CD4-positive, alpha-beta T cell treated with Interleukin-21 for 1 hour (primary cell): ENCODE measurements at places on chromosomes 7 and 10.

DNA sequence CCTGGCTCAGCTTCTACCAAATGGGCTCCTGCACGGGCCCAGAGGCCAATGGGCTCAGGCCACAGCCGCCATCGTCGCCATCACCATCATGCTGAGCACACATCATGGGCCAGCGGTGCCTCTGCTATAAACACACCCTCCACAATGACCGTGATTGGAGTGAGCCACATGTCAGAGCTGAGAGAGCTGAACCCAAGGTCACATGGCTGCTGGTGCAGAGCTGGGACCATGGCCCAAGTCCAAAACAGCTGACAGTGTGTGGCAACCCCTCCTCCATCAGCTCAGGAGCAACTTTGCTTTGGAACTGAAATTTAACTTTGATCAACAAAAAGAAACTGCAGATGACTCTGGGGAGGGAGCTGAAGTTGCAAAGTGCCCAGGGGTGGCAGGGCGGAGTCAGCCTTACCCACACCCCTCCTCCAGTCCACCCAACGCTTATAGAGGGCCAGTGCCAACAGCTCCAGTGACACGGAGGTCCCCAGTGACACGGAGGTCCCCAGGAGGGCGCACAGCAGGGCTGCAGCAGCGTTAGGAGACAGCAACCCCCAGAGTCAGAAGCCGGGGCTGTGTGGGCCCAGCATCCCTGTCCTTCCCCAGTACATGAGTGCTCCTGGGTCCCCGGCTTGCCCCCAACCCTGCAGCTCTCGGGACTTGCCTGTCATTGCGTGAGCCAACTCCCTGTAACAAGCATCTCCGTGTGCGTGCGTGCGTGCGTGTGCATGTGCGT is 249.6 kb downstream of the ELFN1 start:
- DNase-seq = no peak

- DNase-seq = no peak
Measured at GRCh38 chr7:80385508-80385907, 126.4 kb downstream of the GNAT3 start.

GRCh38 chr7:34939175-34939574 is 98.1 kb downstream of the DPY19L1 start:
- no peak for DNase-seq

- peak; percentile 4 for DNase-seq
Measured at GRCh38 chr10:77279207-77279606, 358.4 kb downstream of the KCNMA1 start.

- no peak for DNase-seq
Measured at GRCh38 chr7:156002362-156003066, 190.3 kb upstream of the SHH start.

- DNase-seq = no peak
Measured at GRCh38 chr10:110793886-110794285, 77.8 kb upstream of the PDCD4 start.

DNA sequence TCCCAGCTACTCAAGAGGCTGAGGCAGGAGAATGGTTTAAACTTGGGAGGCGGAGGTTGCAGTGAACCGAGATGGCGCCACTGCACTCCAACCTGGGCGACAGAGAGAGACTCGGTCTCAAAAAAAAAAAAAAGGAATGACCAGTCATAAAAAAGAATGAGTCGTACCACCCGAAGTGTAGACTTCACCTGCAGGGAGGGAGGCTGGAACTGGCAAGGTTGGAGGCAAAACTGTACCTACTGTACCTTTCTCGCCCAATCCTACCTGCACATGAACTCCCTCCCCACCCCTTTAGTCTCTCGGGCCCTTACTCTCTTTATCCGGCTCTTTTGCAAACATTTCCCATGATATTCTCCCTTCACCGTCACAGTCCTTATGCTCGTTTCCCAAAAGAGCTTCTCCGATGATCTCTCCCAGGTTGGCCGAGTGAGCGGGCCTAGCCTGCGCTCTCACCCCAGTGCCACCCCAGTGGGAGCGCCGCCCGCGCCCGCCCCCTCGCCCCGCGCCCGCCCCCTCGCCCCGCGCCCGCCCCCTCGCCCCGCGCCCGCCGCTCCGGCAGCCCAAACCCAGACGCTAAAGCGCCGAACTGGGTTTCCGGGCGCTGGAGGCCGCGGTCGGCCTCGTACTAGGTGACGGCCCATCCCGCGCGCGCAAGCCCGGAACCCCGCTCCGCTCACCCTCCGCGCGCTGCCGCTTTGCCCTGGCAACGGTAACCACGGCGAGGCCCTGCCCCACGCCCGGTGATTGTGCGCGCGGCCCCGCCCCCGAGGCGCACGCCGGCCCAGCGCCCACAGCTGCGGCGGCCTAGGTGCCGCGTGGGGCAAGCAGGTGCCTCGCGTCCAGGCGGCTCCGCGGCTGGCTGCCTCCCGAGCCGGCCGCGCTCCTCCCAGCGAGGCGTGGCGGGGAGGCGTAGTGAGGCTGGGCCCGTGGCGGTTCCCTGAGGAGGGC is at the start of gene SMKR1:
TSS of gene SMKR1 (plus strand) at position 772 of the 948 bp plus-strand sequence. CDS start 294 bp downstream, outside the sequence.
- DNase-seq = peak; percentile 96

- no peak for DNase-seq
Measured at GRCh38 chr10:79124066-79124465, 55.3 kb downstream of the ZMIZ1 start.

- DNase-seq = no peak
Measured at GRCh38 chr7:15213093-15213492, 310.5 kb upstream of the DGKB start.

DNA sequence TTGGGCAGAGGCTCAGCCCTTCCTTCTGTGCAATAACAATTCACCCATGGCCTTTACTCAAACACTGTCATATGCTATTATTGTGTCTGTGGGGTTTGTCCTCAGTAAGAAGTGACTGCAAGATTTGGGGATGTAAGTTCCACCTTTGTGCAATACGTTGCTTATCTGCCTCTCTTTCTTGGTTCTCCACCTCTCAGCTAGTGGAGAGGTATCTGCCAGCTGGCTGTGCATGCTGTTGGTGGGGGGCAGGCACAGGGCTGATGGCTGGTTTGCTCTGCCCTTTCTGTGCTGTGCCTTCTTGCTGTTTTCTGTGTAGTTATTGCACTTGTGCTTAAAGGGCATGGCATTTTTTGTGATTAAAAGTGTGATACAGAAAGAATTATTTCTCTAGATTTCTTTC is 36.2 kb downstream of the CNNM1 start:
- no peak for DNase-seq

GRCh38 chr7:81956520-81956919 is 186.7 kb upstream of the HGF start:
- no peak for DNase-seq

GRCh38 chr7:100895956-100896731 is 456 bp upstream of the ACHE start:
- DNase-seq = peak; percentile 56

- DNase-seq = no peak
Measured at GRCh38 chr7:24788075-24788474, 30.8 kb upstream of the GSDME start.

DNA sequence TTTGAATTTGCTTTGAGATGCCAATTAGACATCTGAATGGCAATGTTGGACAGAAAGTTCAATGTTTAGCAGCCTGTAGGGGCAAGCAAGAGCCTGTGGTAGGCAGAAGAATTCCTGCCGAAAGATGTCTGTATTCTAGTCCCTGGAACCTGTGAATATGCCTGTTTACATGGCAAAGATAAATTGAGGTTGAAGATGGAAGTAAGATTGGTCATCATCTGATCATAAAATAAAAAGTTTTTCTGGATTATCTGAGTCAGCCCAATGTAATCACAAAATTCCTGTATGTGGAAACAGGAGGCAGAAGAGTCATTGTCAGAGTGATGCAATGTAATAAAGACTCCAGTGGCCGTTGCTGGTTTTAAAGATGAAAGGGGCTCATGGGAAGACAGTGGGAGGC is 430.5 kb downstream of the MDFIC start:
- DNase-seq = no peak

DNA sequence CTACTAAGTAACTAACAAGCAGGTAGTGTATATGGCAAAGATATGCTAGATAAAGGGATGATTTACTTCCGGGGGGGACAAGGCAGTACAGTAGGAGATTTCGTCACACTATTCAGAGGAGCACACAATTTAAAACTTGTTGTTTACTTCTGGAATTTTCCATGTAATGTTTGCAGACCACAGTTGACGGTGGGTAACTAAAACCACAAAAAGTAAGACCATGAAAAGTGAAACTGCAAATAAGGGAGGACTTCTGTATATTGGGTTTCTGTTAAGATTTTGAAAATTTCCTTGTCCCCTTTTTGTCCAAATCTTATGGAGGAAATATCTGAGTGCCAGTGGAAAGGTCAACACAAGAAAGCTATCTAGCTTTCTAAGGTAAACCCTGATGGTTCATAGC is 170.0 kb downstream of the ELAPOR2 start:
- DNase-seq = no peak

DNA sequence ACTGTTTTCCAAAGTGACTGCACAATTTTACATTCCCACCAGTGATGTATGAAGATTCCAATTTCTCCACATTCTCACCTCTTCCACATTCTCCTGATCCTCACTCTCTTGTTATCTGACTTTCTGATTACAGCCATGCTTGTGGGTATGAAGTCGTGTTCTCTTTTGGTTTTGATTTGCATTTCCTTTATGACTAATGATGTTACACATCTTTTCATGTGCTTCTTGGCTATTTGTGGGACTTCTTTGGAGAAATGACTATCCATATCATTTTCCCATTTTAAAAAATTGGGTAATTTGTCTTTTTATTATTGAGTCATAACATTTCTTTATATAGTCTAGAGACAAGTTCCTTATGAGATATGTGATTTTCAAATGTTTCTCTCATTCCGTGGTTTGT is 10.5 kb upstream of the GIMAP8 start:
- no peak for DNase-seq

GRCh38 chr10:132563485-132564248 is 26.1 kb downstream of the INPP5A start:
- no peak for DNase-seq

- no peak for DNase-seq
Measured at GRCh38 chr10:78784546-78784945, 284.2 kb upstream of the ZMIZ1 start.

DNA sequence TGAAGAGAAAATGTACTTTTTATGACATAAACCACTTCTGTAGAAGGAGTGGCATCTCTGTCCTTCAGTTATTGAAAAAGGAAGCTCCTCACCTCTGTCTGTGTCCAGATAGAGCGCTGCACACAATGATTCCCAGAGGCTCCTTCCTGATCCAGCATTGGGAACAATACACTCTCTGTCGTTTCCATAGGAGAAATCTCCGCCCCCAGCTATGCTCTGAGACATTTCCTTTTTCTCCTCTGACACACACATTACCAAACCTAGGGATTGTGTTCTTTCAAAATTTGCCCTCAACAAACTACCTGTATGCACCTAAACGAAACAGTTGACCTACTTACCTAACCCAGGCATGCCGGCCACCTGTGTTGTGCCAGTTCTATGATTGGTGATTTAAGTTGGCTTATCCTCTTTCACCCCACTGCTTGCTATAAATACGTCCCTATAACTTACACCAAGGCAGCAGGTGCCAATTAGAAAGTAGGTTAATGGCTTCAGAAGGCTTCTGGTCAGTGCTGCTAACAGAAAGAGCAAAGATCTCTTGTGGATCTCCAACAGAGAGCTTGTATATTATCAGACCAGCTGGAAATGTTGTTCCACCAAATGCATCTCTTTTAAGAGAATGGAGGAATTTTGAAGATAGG is 140.1 kb upstream of the JCAD start:
- no peak for DNase-seq

- no peak for DNase-seq
Measured at GRCh38 chr7:44711528-44711927, 37.1 kb upstream of the ZMIZ2 start.

- DNase-seq = no peak
Measured at GRCh38 chr7:71272509-71273490, 140.9 kb downstream of the GALNT17 start.

GRCh38 chr10:6151087-6151977 is 51.4 kb upstream of the PFKFB3 start:
- DNase-seq = peak; percentile 70

DNA sequence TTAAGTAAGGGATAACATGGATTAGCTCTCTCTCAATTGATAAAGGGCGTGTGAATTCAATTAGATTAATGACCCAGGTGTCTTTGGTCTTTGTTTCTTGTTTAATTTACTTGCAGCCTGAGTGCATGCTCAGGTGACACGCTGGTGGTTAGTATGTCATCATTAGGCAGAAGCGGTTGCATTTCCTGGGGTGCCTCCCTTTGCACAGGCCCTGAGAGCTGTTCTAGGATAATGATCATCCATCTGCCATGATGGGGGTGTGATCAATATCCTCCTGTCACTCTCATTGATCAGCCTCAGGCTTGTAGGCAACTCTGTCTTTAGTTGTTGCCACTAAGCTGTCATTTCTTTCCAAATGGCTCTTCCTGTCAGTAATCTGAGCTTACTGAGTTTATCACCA is 99.6 kb upstream of the NPS start:
- no peak for DNase-seq

DNA sequence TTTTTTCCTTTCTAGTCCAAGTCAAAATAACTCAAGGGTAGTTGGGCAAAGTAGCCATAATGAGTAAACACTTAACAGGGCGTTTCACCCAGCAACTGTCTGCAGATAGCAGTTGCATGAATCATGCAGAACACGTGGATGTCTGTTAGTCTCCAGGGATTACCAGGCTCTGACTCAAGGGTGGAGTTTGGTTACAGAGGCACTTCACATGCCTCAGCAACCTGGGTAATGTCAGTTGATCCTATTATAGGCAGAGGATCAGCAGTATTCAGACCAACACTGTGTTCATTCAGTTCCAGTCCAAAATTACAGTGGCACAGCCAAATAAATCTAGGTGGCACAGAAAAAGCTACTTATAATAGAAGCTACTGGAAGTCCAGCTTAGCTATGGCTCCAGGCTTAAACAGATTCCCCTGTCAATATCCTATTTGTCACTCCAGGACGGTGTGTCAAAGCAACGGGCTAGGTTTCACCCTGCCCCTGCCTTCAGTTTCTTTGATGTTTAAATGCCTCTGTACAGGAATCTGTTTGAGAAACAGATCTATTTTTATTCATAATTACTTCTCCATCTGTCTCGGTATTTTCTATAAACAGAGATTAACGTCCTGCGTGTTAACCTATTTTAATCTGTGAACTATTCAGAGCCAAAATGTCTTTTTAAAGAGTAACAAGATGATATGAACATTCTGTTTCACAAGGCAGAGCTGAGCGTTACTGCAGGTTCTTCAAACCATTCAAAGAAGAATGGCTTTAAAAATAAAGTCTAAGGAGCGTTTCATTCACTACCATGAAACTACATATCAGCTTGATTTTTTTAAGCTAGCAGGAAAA is 162.6 kb upstream of the AKR1E2 start:
- no peak for DNase-seq

DNA sequence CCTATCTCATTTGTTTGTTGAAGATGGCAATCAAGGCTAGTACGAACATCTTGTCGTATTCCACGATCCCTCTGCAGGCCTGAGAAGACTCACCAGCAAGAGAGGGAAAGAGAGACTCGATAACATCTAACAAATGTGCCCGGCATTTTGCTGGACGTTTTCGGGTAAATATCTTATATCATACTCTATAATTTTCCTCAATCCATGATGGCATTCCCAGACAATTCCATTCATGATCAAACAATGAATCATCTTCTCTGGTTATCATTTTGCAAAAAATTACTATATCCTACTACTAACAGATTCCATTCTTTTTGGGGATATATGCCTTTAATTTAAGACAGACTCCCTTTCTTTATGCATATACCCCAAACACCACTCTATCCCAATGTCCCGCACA is 118.1 kb downstream of the TYW1B start:
- no peak for DNase-seq

- DNase-seq = peak; percentile 73
Measured at GRCh38 chr10:451021-451471, 238.4 kb downstream of the DIP2C start.
